ENCODE measurements at places on chromosomes 6 and 20.

GRCh38 chr20:22438926-22439325, 145.4 kb downstream of the FOXA2 start:
- DNase-seq = no peak

- no peak for DNase-seq
These were observed 131.1 kb downstream of the LRRC1 start for GRCh38 chr6:53925891-53926290.

DNA sequence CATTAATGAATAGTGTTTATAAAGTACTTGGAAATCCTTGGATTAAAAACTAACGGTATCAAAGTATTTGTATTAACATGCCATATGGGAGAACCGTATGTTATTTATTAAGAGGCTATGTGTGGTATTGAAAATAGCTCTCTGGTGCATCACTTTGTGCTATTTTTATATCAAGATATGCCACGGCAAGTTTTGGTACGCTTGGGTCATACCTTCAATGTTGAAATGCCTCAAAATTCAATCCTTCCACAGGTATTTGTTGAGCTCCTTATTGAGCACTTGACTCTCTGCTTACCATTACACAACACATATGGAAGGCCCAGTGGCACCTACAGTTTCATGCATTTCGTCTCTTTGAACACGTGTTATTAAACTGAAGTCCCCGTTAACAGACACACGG, 647.9 kb downstream of the KIF16B start:
- DNase-seq = no peak

GRCh38 chr6:73227606-73228255, 2.4 kb upstream of the KHDC1L start:
- DNase-seq = no peak

DNA sequence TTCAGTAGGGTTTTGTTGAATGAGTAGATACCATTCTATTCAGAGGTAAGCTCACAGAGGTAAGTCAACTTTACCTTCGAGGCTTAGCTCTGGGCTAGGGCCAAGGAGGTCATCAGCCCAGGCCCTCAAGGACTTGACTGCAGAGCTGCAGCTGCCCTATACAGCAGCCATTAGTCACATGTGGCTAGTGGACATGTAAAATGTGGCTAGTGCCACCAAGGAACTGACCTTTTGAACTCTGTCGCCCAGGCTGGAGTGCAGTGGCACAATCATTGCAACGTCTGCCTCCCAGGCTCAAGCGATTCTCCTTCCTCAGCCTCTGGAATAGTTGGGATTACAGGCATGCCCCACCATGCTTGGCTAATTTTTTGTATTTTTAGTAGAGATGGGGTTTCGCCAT, 47.9 kb upstream of the EPB41L1 start:
- no peak for DNase-seq

GRCh38 chr6:133871131-133871530, 17.8 kb upstream of the TCF21 start:
- no peak for DNase-seq

DNA sequence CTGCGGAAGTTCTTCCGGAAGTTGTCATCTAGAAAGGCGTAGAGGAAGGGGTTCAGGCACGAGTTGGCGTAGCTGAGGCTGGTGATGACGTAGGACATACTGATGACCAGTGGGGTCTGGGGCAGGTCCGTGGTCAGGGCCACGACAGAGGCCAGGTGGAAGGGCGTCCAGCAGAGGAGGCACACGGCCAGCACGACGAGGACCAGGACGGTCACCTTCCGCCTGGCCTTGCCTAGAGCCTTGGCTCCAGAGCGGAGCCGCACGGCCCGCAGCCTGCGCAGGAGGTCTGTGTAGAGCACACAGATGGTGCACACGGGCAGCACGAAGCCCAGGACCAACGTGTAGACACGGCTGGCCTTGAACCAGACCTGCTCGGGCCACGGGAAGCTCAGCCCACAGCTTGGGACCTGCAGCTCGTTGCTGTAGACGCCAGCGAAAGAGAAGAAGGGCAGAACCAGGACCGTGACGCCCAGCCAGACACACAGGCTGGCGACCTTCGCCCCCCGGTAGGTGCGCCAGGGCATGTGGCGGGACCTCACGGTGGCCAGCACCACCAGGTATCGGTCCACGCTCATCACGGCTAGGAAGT, 1.4 kb downstream of the NPBWR2 start:
- DNase-seq = no peak

DNA sequence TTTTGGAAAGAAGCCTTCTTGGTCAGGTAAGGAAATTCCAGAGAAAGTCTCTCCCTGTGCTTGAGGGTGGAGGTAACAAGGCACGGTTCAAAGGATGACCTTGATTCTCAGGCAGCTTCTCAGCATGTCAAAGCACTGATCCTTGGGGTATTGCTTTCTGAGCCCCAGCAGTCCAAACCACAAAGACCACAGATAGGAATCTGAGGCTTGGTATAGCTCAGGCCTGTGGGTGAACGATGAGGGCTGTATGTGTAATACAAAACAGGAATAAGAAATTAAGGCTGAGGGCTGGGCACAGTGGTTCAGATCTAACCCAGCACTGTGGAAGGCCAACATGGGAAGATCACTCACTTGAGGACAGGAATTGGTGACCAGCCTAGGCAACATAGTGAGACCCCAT, 70.2 kb upstream of the SLC22A1 start:
- no peak for DNase-seq

DNA sequence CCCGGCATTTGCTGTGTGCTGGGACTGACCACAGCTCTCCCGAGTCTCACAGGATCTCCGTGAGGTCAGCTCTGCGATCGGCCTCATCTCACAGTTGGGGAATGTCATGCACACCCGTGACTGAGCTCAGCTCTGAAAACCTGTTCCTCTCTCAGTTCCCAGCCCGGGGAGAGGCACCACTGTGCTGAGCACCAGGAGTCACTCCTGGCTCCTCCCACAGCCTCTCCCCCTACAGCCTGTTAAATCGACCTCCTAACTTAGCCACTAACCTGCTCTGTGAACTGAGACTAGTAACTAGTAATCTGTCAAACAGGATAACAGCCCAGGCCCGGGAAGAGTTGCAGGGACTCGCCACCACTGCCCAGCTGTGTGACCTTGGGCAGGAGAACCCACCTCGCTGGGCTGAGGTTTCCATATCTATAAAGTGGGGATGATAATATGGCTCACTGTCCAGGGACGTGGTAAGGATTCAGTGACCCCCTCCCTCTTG, 20.1 kb upstream of the NOL4L start:
- DNase-seq = no peak

DNA sequence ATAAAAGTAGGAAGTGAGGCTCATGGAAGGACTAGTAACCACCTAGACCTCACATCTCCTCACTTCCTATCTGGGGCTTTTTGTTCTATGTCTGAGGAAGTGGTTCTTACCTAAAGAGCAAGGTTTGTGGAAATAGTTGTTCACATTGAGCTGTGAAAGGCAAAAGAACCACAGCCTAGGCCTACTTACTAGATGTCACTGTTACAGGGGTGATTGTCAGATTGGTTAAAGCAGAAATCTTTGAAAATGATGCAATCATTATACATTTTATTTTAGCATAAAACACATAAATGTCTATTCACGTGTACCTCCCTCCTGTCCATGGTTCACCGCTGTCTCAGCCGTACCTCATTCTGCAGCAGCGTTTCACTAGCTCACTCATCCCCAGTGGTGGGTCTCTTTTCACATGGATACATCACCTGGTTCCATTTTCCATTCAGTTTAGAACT, 268.8 kb downstream of the TMEM242 start:
- no peak for DNase-seq

- no peak for DNase-seq
These were observed 54.7 kb downstream of the RAB44 start for GRCh38 chr6:36752187-36752885.

DNA sequence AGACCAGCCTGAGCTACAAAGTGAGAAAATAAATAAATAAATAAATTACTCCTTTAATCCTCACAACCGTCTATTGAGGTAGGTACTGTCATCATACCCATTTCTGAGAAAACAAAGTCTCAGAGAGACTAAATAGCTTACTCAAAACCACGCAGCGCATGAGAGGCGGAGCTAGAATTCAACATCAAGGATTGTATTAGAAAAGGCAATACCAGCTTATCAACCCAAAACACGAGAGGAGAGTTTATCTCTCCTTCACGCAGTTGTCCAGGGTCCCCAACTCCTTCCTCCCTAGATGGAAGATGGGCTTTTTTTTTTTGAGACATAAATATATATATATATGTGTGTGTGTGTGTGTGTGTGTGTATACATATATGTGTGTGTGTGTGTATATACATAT, 12.2 kb downstream of the HNF4A start:
- no peak for DNase-seq

GRCh38 chr6:143107911-143108761, 47.4 kb downstream of the AIG1 start:
- no peak for DNase-seq

GRCh38 chr6:144327081-144327480, 41.9 kb downstream of the UTRN start:
- DNase-seq = no peak

- no peak for DNase-seq
These were observed 652.0 kb upstream of the NOX3 start for GRCh38 chr6:156107624-156108101.

DNA sequence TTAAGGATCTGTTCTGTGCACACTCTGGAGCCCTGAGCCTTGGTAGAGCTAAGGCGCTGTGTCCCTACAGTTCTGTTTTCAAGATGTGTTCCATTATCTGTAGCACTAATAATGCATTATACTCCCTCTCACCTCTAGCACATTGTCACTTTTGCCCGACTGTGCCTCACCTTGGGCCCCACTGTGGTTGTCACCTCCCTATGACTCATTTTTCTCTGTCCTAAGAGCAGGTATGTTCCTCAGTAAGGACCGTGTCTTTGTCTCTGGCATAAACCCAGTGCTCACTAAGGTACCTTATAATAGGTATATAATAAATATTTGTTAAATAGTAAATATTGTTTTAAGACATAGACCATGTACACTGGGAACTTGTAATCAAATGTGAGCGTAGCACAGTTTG, 942.5 kb upstream of the CITED2 start:
- no peak for DNase-seq

DNA sequence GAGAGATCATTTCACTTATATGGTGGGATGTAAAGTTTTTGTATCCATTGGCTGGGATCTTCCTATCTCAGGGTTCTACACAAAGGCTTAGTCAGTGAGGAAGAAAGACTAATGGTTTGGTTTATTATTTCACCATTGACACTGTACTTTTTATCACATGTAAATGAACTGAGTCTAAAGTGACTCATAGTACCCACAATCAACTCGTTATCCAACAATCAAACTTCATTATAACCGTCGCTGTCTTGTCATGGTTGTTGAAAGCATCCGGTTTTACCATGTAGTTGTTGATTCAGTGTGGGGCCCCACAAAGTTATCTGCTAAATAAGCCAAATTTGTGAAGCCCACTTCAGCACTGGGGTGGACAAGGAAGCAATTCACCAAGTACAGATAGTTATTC, 55.8 kb upstream of the MTRF1L start:
- DNase-seq = no peak

DNA sequence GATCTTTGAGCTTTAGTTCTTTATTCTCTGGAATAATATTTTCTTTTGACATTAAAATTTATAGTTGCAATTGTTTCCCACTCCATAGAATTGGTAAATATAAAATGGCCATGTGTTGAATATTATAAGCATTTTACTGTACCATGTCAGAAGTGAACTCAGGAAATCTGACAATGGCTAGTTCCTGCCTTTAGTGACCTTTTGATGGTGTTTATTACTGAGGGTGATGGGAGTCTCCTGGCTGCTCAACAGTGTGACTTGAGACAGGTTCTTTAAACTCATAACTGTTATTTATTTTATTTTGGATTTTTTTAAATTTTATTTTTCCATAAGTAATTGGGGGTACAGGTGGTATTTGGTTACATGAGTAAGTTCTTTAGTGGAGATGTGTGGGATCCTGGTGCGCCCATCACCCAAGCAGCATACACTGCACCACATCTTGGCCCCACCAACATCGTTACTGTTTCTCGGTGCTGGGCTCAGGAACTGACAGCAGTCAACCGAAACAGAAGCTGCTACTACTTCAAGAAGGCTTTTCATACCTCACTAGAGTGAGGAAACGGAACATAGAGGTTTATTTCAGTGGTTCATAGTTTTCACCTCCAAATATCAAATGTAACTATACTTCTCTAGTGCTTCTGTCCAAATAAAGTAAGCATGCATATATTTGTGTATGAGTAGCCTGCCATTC, 90.4 kb downstream of the PLEKHG1 start:
- no peak for DNase-seq

- DNase-seq = no peak
These were observed 252.9 kb downstream of the TPBG start for GRCh38 chr6:82616386-82617028.

GRCh38 chr6:170128346-170128745, 162.5 kb downstream of the DLL1 start:
- DNase-seq = no peak

DNA sequence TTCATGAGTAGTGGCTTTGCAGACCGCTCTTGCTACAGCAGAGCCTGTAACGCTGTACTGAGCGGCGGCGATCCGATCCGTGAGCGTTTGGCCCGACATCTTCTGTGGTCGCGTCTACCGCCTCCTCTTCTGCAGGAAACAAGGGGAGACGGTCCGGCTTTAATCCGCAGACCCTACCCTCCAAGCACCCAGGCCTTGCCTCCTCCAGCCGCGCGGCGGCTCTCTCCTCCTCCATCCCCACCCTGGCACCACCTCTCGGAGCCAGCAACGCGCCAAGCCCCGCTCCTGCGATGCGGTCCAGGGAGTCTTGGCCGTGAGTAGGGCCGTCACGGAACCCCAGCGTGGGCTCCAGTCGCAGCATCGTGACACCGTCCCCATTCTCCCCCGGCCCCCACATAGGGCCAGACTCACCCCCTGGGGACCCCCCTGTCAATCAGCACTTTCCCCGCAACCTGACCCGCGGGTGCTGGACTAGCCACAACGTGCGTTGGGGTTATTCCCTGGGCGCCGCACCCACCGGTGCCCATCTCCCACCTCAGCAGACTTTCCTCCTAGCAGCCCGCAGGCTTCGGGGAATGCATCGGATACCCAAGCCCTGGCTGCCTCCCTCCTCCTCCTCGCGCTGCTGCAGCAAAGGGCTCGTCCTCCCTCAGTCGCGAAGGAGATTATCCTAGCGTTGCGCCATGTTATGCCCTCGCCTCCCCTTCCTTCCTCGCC, 914 bp downstream of the SNAP91 start:
- DNase-seq = no peak

GRCh38 chr6:104539173-104539572, 320.5 kb downstream of the HACE1 start:
- no peak for DNase-seq

DNA sequence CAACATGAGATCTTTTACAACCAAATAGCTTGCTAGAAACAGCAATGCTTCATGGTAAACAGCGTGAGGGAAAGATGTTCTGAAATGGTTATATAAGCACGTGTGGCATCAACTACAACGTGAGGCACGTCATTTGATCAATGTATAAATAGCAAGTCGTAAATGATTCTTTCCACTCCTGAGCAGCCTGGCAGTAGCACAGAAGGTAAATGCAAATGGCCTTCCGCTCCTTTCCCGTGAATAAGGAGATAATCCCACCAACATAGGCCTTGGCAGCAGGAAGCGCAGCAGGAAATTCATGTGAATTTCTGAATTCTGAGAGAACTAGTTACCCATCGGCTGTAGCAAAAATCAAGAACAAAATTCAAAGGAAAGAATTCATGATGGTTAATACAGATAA, 17.0 kb downstream of the RPS6KA2 start:
- DNase-seq = no peak

- no peak for DNase-seq
These were observed 4.7 kb upstream of the ADGRG6 start for GRCh38 chr6:142296975-142297604.
